IMR-90 (cell line): ENCODE measurements at places on chromosomes 16 and 17. TPM values are rescaled to one million over a fixed set of nuclear protein-coding genes. Genes with fewer than 3 reads are reported as not detected.

DNA sequence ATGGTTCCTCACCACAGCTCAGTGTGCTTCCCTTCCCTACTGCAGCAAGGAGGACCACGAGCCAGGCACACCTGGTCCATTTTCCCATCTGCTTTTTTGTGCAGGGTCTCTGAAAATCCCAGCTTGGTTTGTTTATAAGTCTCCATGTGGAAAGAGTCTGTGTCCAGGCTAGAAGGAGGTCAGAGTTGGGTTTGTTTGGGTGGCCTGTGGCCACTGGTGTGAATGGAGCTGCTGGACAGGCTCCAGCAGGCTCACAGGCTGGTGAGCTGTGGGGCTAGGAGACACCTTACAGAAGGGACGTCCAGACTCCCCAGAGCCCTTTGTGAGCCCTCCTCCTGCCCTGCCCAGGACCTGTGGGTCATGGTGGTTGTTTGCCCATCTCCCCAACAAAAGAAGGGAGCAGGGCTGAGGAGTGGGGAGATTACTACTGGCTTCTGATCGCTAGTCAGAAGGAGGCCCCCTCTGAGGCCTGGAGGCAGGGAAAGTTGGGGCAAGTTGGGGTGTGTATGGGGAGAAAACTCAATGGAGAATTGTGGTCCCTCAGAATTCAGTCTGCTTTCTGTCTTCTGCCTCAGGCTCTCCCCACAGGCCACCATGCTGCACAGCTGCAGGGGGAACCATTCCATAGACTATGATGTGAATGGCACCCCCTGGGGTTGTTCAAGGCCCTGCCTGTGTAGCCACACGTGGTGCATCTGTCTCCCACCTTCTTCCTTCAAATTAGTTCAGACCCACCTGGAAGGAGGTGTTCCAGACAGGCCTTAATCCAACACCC lies 4.1 kb downstream of the RARA start:
- H3K36me3 ChIP-seq, result no peaks in the 10 kb centered on the region
- peaks cover 65% of the 10 kb centered on the region for H3K4me1 ChIP-seq
- no peak overlapping the region; the same call in 1 of the 2 replicates for H3K27ac ChIP-seq
- no peak for DNase-seq
- H3K4me3 ChIP-seq, result no peak overlapping the region

DNA sequence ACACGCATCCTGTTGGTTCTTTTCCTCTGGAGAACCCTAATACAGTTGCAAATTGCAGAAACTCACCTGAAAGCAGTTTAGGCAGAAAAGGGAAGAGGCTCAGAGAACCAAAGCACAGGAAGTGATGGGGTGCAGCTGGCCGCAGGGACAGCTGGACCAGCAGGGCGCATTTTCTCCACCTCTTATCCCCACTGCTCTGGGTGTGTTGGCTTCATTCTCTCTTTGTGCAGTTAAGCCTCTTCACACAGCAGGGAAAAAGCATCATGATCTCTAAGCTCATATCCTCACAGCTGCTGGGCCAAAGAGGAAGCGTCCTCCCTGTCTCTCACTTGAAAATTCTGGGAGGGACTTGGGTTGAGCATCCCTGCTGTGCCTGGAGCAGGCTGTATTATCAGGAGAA lies 20.0 kb upstream of the LRRC75A start:
- DNase-seq, result no peak
- H3K4me3 ChIP-seq, result no peak overlapping the region
- H3K27ac ChIP-seq, result no peak overlapping the region
- H3K4me1 ChIP-seq, result no peaks in the 10 kb centered on the region; the same call in none of the 2 replicates
- H3K27me3 ChIP-seq, result peaks cover 5% of the 10 kb centered on the region

DNA sequence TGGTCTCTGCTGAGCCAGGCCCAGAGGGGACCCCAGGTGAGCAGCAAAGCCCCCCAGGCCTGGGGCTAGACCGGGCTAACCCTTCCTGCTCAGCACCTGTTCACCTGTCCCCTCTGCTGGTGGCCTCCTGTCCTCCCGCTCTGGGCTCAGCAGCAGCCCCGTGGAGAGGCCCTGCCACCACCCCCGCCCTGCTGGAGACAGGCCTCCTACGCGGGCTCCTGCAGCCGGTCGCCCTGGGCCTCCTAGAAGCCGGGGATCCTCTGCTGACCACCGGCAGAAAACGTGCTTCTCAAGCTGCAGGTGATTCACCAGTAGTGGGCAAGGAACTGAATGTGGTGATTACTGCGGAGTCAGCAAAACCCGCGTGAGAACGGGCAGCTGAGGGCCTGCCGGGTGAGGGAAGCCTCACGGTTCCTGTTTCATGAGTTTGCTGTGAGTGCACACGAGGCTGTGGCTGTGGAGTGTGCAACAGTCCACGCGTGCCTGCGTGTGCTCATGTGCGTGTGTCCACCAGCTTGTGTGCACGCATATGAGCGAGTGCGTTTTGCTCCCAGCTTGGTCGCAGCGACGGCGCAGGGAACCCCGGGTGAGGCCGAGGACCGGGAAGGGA lies 792 bp downstream of the SECTM1 start:
- H3K36me3 ChIP-seq, result no peaks in the 10 kb centered on the region

- no peaks in the 10 kb centered on the region for H3K36me3 ChIP-seq
- no peak overlapping the region for H3K4me3 ChIP-seq
Observed at GRCh38 chr17:65409381-65409780, 152.1 kb downstream of the AXIN2 start.

GRCh38 chr17:68577497-68577821 lies 23.7 kb downstream of the FAM20A start:
- no peak overlapping the region for H3K27ac ChIP-seq
- no peak for DNase-seq
- no peaks in the 10 kb centered on the region for H3K4me1 ChIP-seq
- H3K4me3 ChIP-seq, result no peak overlapping the region
- peaks cover 2% of the 10 kb centered on the region; the same call in 1 of the 2 replicates for H3K27me3 ChIP-seq

- no peak for DNase-seq
- no peaks in the 10 kb centered on the region for H3K4me1 ChIP-seq
- no peak overlapping the region for H3K27ac ChIP-seq
- H3K36me3 ChIP-seq, result no peaks in the 10 kb centered on the region
- H3K4me3 ChIP-seq, result no peak overlapping the region
Observed at GRCh38 chr16:75527825-75528299, 8.0 kb downstream of the CHST5 start.

DNA sequence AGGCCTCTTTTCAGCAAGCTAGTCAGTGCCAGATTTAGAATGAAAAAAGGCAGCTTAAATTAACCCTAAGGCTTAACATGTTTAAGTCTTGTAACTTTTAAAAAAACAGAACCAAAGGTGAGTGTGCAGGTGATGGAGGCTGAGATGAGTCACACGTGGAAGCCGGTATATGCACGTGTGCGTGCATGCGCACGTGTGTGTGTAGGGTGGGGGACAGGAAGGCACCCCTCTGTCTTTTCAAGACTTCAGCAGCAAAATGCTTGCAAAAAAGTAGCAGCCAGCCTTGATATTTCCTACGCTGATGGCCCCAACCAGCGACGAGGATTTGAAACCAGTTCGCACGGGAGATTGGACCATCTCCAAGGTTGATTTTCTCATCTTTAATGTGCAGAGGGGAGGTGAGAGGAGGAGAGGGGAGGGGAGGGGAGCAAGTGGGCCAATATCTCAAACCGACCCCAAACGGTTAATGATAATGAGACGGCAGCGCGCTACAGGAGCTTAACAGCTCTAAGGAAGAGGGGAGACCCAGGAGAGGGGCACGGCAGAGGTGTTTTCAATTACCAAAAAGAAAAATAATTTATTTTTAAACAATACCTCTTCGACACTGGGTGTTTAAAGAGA lies 154.7 kb downstream of the ZNF423 start:
- H3K4me1 ChIP-seq, result no peaks in the 10 kb centered on the region

GRCh38 chr16:81265658-81266451 lies 27.4 kb downstream of the BCO1 start:
- no peaks in the 10 kb centered on the region for H3K36me3 ChIP-seq
- H3K27ac ChIP-seq, result no peak overlapping the region
- peak; percentile 19 for DNase-seq
- H3K4me3 ChIP-seq, result no peak overlapping the region

GRCh38 chr16:85912211-85912974 lies 13.4 kb downstream of the IRF8 start:
- no peaks in the 10 kb centered on the region for H3K36me3 ChIP-seq
- H3K4me3 ChIP-seq, result no peak overlapping the region
- peak; percentile 36 for DNase-seq
- no peak overlapping the region; the same call in 1 of the 2 replicates for H3K27ac ChIP-seq
- peaks cover 4% of the 10 kb centered on the region; the same call in 1 of the 2 replicates for H3K4me1 ChIP-seq

DNA sequence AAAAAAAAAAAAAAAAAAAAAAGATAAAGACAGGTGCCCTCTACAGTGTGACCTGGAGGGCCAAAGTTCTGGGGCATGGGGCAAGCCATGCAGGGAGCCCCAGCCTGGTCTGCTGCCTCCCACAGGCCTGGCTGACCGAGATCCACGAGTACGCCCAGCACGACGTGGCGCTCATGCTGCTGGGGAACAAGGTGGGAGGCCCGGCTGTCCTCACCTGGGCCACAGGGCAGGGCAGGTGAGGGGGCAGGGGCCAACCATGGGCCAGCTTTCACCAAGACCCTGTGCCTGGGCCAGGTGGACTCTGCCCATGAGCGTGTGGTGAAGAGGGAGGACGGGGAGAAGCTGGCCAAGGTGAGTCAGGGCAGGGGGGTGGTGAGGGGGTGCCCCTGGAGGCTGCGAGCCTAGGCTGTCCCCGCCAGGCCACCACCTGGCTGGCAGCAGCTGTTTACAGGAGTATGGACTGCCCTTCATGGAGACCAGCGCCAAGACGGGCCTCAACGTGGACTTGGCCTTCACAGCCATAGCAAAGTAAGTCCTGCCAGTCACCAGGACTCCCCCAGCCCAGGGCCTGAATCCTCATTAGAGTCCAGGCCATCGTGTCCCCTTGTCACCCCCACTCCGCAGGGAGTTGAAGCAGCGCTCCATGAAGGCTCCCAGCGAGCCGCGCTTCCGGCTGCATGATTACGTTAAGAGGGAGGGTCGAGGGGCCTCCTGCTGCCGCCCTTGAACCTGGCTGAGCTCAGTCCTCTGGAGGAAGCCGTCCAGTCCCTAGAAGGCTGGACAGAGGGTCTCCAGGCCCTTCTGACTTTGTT lies 2.7 kb upstream of the TRAF7 start:
- peaks cover 32% of the 10 kb centered on the region for H3K36me3 ChIP-seq
- no peak for DNase-seq
- H3K27ac ChIP-seq, result peak overlapping the region; percentile 62
- H3K27me3 ChIP-seq, result no peaks in the 10 kb centered on the region
- H3K4me1 ChIP-seq, result peaks cover 48% of the 10 kb centered on the region
- peak overlapping the region; percentile 64 for H3K4me3 ChIP-seq

DNA sequence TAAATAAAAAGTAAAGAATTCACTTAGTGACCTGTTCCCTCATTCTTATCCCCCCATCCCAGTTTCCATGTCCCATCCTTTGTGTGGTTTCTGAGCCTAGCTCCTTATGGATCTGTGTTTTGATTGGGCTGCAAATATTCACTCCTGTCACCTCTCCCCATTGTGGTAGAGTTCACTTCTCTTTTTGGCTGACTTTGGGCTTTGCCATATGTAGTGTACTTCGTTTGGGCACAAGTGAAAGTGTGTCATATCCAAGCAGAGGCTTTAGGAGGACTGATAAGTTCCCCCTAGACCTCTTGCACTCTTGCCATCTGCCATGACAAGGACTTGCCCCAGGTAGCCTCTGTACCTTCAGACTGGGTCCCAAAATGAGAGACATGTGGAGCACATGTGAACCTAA lies 13.0 kb upstream of the DHRS7B start:
- peaks cover 27% of the 10 kb centered on the region for H3K27me3 ChIP-seq
- no peaks in the 10 kb centered on the region for H3K36me3 ChIP-seq
- no peak for DNase-seq
- no peaks in the 10 kb centered on the region for H3K4me1 ChIP-seq

GRCh38 chr16:25637236-25637635 lies 54.5 kb upstream of the HS3ST4 start:
- no peak overlapping the region for H3K4me3 ChIP-seq
- no peaks in the 10 kb centered on the region for H3K4me1 ChIP-seq
- H3K27me3 ChIP-seq, result no peaks in the 10 kb centered on the region
- no peak for DNase-seq

GRCh38 chr16:1199347-1200013 lies 25.6 kb downstream of the TPSG1 start:
- no peak overlapping the region for H3K27ac ChIP-seq

GRCh38 chr17:67834634-67835033 lies 9.3 kb downstream of the BPTF start:
- H3K4me1 ChIP-seq, result peaks cover 15% of the 10 kb centered on the region
- peaks cover 2% of the 10 kb centered on the region; the same call in 1 of the 2 replicates for H3K36me3 ChIP-seq
- H3K27me3 ChIP-seq, result no peaks in the 10 kb centered on the region
- H3K4me3 ChIP-seq, result no peak overlapping the region

DNA sequence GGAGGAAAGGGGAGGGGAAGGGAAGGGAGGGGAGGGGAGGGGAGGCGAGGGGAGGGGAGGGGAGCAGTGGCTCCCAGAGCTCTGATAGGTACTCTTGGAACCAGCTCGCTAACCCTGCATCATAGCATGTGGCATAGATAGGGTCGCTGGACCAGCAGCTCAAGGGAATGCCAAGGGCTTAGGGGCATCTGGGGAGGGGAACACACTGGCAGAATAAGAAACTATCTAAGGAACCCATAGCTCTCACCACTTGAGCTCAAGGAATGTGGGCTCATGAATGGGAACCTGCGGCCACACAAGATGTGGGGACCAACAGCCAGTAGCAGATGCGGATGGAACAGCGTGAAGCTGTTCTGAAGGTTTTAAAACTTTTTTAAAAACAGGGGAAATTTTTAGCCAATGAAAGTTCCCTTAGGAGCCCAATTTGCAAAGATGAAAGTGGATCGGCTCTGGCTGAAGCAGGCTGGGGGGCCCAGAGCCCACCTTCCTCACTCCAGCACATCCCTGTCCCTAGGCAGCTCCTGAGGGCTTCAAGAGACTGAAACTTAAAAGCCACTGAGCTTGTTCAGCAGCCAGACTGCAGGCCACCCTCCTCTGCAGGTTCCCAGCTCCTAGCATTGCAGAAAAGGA lies 46.9 kb downstream of the PIMREG start:
- peaks cover 5% of the 10 kb centered on the region for H3K4me1 ChIP-seq
- no peak for DNase-seq
- peak overlapping the region; percentile 32 for H3K27ac ChIP-seq
- peaks cover 9% of the 10 kb centered on the region; the same call in 1 of the 2 replicates for H3K27me3 ChIP-seq
- H3K36me3 ChIP-seq, result no peaks in the 10 kb centered on the region

- peaks cover 6% of the 10 kb centered on the region for H3K4me1 ChIP-seq
- DNase-seq, result no peak
- no peaks in the 10 kb centered on the region for H3K36me3 ChIP-seq
- no peak overlapping the region for H3K4me3 ChIP-seq
- H3K27me3 ChIP-seq, result 0 out of 2 replicates have a peak, but pooled peaks cover 2% of the 10 kb centered on the region
- no peak overlapping the region for H3K27ac ChIP-seq
Observed at GRCh38 chr17:80126449-80126715, 20.5 kb downstream of the EIF4A3 start.

GRCh38 chr16:1367486-1368174 lies 15.9 kb downstream of the GNPTG start:
- H3K4me1 ChIP-seq, result no peaks in the 10 kb centered on the region
- no peak overlapping the region for H3K27ac ChIP-seq
- no peak overlapping the region for H3K4me3 ChIP-seq

DNA sequence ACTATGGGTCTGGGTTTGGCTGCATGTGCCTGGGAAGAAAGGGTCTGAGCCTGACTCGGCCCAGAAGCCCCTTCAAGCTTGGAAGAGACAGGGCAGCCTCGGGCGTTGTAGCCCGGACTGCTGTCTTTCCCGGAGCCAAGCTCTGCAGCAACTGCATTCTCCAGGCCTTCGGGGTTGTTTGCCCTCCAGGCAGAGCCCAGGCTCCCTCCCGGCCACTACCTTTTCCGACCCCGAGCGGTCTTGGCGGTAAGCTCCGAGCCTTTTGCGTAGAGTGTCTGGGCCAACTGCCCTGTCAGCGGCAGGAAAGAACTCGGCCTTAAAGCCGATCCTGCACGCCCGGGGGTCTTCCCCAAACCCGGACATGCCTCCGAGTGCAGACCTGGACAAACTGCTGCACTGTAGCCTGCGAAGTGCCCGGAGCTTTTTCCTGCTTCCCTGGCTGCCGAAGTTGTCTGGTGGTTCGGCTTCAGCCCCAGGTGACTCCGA lies 1.3 kb downstream of the LHX1 start:
- no peak overlapping the region for H3K4me3 ChIP-seq
- peaks cover 7% of the 10 kb centered on the region; the same call in 1 of the 2 replicates for H3K4me1 ChIP-seq

Gene KCTD11
- polyA plus RNA-seq, result 14.4 and 16.4 TPM in 2 replicates

Gene TOM1L1
- 11.0 and 13.0 TPM in 2 replicates for polyA plus RNA-seq

Gene CTF1
- polyA plus RNA-seq, result 12.9 and 13.8 TPM in 2 replicates

Gene TEX19
- 0.03 and 0.13 TPM in 2 replicates for polyA plus RNA-seq

Gene HOXB3
- 59.6 and 76.4 TPM in 2 replicates for polyA plus RNA-seq
